ENCODE measurements at places on chromosomes 12 and 14. TPM values are rescaled to one million over a fixed set of nuclear protein-coding genes. Genes with fewer than 3 reads are reported as not detected.

TMEM30B gene
- 0.16 TPM for total RNA-seq

UNG gene
- total RNA-seq = 29.8 TPM

NRIP2 gene
- 0.64 TPM for total RNA-seq

SLC39A5 gene
- not detected for total RNA-seq

OTX2 gene
- not detected for total RNA-seq

VWF gene
- 0.16 TPM for total RNA-seq

TMPRSS12 gene
- not detected for total RNA-seq

SNRPF gene
- total RNA-seq = 9.4 TPM

ENDOU gene
- not detected for total RNA-seq

ANO4 gene
- total RNA-seq = 0.99 TPM

ASB2 gene
- 8.9 TPM for total RNA-seq
